ENCODE measurements at places on chromosomes 5 and 9. TPM values are rescaled to one million over a fixed set of nuclear protein-coding genes. Genes with fewer than 3 reads are reported as not detected.

DNA sequence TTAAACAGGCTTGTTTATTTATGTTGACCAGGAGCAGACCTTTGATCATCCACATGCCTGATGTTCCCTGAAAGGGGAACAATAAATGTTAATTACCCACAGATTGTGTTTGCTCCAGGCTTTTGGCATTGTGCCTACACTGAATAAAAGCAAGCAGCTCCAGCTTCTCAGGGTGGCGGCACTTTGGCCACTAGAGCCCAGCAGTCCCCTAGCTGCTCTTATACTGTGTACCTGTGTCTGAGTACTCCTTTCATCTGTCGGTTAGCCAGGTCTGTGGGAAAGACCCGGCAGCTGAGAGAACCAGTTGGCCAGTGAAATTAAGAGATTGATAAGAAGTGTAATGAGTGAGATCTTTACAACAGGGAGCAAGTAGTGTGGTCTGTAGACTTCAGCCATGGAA lies 254.8 kb upstream of the FTMT start:
- no peak for DNase-seq
- H3K4me3 ChIP-seq, result no peak overlapping the region
- no peak overlapping the region for H3K27ac ChIP-seq
- H3K36me3 ChIP-seq, result no peaks in the 10 kb centered on the region
- no peaks in the 10 kb centered on the region for H3K4me1 ChIP-seq

DNA sequence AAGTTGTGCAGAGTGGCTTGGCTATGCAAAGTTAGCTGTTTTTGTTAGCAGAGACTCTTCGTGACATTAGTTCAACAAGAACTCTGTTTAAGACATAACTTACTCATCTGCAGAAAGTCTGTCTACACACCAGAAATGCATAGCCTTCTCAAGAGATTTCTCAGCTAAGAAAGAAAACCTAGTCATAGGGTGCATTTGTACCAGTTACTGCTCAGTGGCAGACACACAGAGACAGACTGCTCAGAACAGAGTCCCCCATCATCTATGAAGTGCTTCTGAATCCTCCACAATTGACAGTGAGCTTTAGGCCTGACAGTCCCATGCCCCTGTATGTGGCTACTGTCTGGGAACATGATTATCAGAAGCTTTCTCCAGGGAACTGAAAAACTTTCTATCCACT lies 56.1 kb upstream of the IFNK start:
- H3K27me3 ChIP-seq, result no peaks in the 10 kb centered on the region
- H3K27ac ChIP-seq, result no peak overlapping the region
- DNase-seq, result no peak
- no peaks in the 10 kb centered on the region for H3K36me3 ChIP-seq
- H3K4me3 ChIP-seq, result no peak overlapping the region

DNA sequence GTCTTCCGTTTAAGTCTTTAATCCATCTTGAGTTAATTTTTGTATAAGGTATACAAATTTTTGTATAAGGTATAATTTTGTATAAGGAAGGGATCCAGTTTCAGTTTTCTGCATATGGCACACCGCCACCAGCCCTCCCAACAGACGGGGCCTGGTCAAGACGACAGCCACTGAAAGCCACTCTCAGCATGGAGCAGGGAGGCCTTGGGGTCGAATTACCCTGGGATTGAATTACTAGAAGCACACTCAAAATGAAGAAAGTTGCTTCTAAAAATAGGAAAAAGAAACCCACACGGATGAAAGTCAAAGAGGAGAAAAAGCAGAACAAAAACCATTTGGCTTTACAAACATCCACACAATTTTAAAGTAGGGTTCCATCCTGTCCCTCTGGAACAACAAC lies 586.2 kb upstream of the ADAMTS16 start:
- no peak overlapping the region for H3K27ac ChIP-seq
- no peak for DNase-seq
- H3K4me1 ChIP-seq, result no peaks in the 10 kb centered on the region
- H3K4me3 ChIP-seq, result no peak overlapping the region

GRCh38 chr5:142315096-142315900 lies 9.5 kb downstream of the SPRY4 start:
- peaks cover 2% of the 10 kb centered on the region for H3K36me3 ChIP-seq
- H3K4me1 ChIP-seq, result peaks cover 29% of the 10 kb centered on the region
- no peak for DNase-seq

Gene MAST4
- 9.8 TPM for total RNA-seq

GRCh38 chr5:26942481-26942880 lies 95.9 kb downstream of the CDH9 start:
- H3K27ac ChIP-seq, result no peak overlapping the region
- no peak overlapping the region for H3K4me3 ChIP-seq
- no peaks in the 10 kb centered on the region for H3K27me3 ChIP-seq
- DNase-seq, result no peak
- no peaks in the 10 kb centered on the region for H3K36me3 ChIP-seq

Gene ADAMTS2
- not detected for total RNA-seq

DNA sequence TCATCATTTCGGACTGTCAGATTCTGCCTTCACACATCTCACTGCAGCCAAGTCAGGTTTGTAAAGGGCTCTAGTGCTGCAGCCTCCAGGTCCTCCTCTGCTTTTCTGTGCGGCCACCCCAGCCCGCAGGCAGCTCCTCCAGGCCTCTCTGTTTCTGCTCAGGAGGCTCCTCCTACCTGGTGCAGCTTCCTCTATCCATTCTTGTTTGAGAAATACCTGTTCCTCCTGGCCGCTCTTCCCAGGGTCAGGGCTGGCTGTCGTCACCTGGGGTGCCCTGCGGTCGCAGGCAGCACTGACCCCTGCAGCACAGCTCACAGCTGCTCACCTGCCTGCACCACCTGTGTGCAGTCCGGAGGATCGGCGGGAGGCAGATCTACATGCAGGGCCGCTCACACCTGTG lies 387.7 kb upstream of the IRX4 start:
- H3K4me1 ChIP-seq, result no peaks in the 10 kb centered on the region
- no peak for DNase-seq
- H3K36me3 ChIP-seq, result no peaks in the 10 kb centered on the region

DNA sequence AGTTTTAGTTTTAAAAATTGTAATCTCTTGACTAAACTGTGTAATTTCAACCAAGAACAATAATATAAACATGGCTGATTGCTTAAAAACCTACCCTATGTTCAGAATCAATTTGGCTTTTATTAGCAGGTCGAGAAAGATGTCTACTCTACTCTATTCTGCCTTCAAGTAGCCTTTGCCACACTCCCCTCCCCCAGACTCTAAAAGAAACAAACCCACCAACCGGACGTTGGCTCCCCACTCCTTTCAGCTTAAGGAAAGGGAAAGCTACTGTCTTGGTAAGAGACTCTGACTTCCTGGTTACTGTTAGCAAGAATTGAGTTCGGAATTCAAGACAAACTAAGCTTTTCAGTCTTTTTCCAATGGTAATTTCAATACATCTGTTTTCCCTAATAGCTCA lies 46.7 kb downstream of the TNFAIP8 start:
- H3K4me3 ChIP-seq, result no peak overlapping the region
- H3K27me3 ChIP-seq, result no peaks in the 10 kb centered on the region
- DNase-seq, result no peak
- H3K4me1 ChIP-seq, result peaks cover 50% of the 10 kb centered on the region
- peak overlapping the region; percentile 18 for H3K27ac ChIP-seq

DNA sequence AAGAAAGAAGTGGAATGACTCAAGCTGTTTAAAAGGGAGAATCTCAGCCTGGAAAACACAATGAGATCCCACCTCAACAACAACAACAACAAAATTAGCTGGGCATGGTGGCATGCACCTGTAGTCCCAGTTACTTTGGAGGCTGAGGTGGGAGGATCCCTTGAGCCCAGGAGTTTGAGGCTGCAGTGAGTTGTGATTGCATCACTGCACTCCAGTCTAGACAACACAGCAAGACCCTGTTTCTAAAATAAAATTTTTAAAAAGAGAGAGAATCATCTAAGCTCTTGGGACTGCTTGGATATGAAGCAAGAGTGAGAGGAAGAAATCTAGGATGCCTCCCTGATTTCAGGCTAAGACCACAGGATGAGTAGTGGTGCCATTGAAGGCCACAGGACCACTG lies 47.4 kb upstream of the KIF2A start:
- peaks cover 60% of the 10 kb centered on the region for H3K4me1 ChIP-seq
- no peak overlapping the region for H3K27ac ChIP-seq
- no peaks in the 10 kb centered on the region for H3K27me3 ChIP-seq
- no peak for DNase-seq
- H3K36me3 ChIP-seq, result peaks cover 30% of the 10 kb centered on the region

- DNase-seq, result no peak
Measured at GRCh38 chr5:17355586-17356346, 138.3 kb downstream of the BASP1 start.

- H3K36me3 ChIP-seq, result peaks cover 8% of the 10 kb centered on the region
- DNase-seq, result no peak
- H3K27me3 ChIP-seq, result no peaks in the 10 kb centered on the region
- peaks cover 22% of the 10 kb centered on the region for H3K4me1 ChIP-seq
- H3K4me3 ChIP-seq, result peak overlapping the region; percentile 96
Measured at GRCh38 chr9:137189297-137190295, 1.1 kb downstream of the SSNA1 start.

DNA sequence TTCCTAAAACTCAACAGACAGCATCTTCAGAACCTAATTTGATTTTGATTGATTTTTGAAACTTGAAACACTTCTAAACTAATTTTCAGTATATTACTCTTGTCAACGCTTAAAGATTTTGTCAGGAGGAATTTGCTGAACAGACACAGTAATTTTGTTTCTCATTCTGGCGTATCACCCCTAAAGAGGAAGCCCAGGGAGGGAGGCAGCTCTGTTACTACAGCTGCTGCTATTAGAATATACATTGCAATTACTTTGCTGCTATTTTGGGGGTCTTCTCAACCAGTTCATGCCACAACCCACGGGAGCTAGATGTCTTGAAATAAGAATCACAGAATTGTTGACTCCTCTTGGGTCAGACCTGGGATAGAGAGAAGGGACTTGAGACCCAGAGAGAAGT lies 122.6 kb downstream of the TLR4 start:
- no peak for DNase-seq
- H3K4me1 ChIP-seq, result peaks cover 28% of the 10 kb centered on the region
- peaks cover 72% of the 10 kb centered on the region for H3K27me3 ChIP-seq
- H3K36me3 ChIP-seq, result no peaks in the 10 kb centered on the region
- H3K27ac ChIP-seq, result no peak overlapping the region

Gene SUSD3
- total RNA-seq, result 28.8 TPM

Gene BTNL9
- 0.12 TPM for total RNA-seq

DNA sequence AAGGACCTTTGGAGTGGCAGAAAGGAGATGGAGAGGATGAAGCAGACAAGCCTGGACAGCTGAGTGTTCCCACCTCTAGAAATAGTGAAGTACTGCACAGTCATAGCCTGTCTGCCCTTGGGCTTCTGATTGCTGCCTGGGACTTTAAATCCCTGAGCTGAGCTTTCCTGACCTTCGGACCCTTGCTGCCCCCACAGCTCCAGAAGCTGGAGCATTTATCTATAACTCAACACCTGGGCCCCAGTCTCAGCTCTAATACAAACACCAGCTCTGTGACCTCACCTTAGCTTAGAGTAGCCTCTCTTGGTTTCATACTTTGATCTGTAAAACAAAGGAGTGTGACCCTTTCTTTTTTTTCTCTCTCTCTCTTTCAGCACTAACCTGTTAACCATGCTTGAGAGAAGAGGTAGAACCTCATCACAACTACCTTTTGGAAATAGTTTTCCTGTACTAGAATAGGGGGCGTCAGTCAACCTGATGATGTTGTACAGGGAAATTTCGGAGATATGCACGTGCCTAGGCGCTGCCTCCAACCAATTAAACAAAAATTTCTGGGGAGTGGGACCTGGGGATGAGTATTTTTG lies 25.4 kb upstream of the ELL2 start:
- no peaks in the 10 kb centered on the region for H3K4me1 ChIP-seq
- DNase-seq, result no peak
- no peak overlapping the region for H3K4me3 ChIP-seq
- no peak overlapping the region for H3K27ac ChIP-seq
- peaks cover 3% of the 10 kb centered on the region for H3K27me3 ChIP-seq

Gene MATR3
- total RNA-seq, result 208 TPM

Gene CDX1
- not detected for total RNA-seq

- H3K27ac ChIP-seq, result no peak overlapping the region
- H3K4me3 ChIP-seq, result no peak overlapping the region
- H3K27me3 ChIP-seq, result peaks cover 6% of the 10 kb centered on the region
- no peaks in the 10 kb centered on the region for H3K36me3 ChIP-seq
Measured at GRCh38 chr5:127425868-127426267, 91.6 kb upstream of the PRRC1 start.

Gene FCN1
- total RNA-seq, result not detected

Gene FKTN
- 20.7 TPM for total RNA-seq

GRCh38 chr9:96201140-96201539 lies 100.8 kb downstream of the HSD17B3 start:
- H3K4me3 ChIP-seq, result no peak overlapping the region
- no peaks in the 10 kb centered on the region for H3K36me3 ChIP-seq
- H3K4me1 ChIP-seq, result peaks cover 7% of the 10 kb centered on the region
- peaks cover 12% of the 10 kb centered on the region for H3K27me3 ChIP-seq
- H3K27ac ChIP-seq, result no peak overlapping the region
- DNase-seq, result no peak

Gene SPATA31A3
- not detected for total RNA-seq

Gene DOCK8
- total RNA-seq, result 130 TPM

Gene MYO10
- total RNA-seq, result 0.30 TPM

DNA sequence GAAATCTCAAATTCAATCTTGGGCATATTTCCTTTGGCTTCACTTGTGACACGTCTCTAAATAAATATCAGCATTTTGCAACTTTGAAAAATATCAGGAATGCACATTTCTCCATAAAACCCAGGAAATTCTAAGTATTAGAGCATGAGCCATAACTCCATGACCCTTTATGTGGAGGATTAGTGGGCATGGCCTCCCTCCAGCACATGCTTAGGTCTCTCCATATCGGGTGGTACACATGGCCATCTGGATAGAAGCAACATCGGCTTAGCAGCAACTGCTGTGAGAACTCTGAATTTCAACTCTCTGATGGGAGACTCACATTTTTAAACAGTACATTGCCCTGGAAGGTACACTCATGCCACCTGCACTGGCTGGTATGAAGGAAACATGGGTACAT lies 73.7 kb upstream of the EGFLAM start:
- H3K4me3 ChIP-seq, result no peak overlapping the region
- no peaks in the 10 kb centered on the region for H3K4me1 ChIP-seq
- no peak for DNase-seq
- H3K27ac ChIP-seq, result no peak overlapping the region

DNA sequence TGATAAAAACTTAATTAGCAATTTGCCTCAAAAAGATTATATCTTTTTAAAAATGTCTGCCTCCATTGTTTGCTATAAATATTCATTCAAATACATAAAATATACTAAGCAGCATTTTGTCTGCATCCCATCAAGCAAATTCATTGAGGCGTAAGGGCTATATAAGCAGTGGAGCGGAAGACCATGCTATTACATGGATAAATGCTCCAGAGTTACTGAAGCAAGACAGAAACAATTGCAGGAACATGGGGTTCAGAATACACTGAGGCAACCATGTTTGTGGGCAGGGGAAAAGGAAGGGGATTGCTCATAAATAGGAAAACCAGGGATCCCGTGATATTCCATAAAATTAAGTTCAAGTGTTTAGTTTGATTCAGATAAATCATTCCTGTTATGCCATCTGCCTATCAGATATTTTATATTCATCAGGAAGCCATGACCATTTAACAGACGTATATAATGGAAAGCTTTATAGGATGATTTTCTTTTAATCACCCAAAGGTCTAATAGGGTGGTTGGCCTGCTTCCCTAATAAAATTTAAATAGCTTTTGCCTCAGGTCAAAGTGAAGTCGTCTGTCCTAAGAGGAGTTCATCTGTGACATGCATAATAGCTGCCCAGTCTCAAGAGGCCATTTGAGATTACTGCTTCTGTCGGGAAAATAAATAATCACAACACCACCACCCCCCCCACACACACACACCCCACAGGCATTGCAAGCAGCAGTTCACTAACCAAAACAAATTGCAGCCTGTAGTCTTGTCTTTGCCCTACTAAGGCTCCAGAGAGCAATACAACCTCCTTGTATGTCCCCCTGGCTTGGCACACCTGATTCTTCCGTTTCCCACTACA lies 105.2 kb downstream of the RASEF start:
- H3K36me3 ChIP-seq, result no peaks in the 10 kb centered on the region
- H3K27ac ChIP-seq, result no peak overlapping the region
- DNase-seq, result no peak
- no peaks in the 10 kb centered on the region for H3K4me1 ChIP-seq

Measured in activated naive CD8-positive, alpha-beta T cell treated with anti-CD3 and anti-CD28 coated beads for 36 hours (primary cell).